Activated CD4-positive, alpha-beta T cell treated with anti-CD3 and anti-CD28 coated beads for 1 hour (primary cell): ENCODE measurements at places on chromosomes 3 and 15.

DNA sequence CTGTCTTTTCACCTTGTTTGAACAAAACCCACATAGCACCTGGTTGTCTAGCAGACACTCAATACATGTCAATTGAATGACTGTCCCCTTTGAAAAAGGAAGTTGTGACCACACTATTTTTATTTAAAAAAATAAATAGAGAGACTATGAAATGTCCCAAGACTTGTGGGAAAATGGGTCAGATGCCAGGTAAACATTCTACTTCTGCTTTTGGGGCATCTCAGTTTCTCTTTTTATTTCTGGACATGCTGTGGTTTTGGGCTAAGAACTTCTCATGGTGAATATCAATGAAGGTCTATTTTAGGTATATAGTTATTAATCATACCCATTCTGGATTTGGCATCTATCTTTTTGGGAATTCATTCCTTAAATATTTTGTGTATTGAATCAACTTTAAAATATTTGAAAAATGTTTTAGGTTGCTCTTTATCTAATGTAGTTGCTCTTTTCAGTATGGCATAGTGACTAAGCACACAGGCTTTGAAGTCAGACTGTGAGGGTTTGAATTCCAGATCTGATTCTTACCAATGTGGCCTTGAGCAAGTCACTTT lies 4.4 kb downstream of the TMEM45A start:
- DNase-seq = no peak

DNA sequence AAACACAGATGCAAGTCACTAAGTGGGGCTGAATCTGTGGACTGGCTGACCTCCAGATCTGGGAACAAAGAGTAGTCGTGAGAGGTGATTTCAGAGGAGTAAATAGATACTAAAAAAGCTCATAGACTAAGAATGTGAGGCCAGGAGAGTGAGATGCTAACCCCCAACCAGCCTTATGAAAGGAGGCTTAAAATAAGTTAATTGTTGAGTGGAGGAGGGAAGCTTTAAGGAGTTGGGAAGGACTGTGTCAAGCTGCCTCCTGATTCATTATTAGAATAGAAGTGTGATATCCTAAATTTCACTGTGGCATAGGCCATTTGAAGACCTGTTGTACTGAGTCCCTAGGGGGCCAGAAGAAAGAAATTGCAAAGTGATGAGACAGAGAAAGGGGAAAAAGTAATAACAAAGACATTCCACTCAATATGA lies 107.6 kb downstream of the RBPMS2 start:
- no peak for DNase-seq

DNA sequence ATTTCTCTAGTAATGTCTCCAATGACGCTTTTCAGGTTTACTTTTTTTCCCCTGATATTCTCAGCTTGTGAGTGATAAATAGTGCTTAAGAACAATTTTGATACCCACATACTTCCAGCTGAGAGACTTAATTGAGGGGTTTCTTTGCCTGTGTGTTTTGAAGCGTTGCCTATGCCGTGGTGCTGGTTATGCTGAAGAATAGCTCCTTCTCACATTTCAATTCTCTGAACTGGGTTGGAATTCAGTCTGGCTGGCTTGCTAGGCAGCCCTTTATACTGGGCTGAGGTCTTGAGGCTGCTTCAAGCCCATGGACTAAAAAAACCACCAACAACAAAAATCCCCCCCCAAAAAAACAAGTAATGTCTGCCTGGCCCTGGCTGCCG lies 87.4 kb downstream of the CHST2 start:
- DNase-seq = no peak

- DNase-seq = no peak
Measured at GRCh38 chr3:181725830-181726229, 14.1 kb downstream of the SOX2 start.

DNA sequence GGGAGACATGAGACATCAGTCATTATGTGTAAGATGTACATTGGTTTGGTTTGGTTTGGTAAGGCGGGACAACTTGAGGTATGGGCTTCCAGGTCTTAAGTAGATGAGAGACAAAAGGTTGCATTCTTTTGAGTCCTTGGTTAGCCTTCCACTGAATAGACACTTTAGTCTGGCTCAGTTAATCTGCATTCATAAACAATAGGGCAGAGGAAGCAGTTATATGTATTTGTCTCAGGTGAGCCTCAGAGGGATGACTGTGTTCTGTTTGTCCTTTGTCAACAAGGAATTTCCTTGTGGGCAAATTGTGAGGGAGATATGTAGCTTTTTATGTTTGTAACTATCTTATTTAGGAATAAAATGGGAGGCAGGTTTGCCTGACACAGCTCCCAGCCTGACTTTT lies 50.4 kb downstream of the TCF12 start:
- DNase-seq = no peak

GRCh38 chr15:31482122-31482922 lies 155.7 kb downstream of the KLF13 start:
- no peak for DNase-seq

GRCh38 chr15:66923438-66923881 lies 141.9 kb upstream of the SMAD3 start:
- no peak for DNase-seq

GRCh38 chr15:92682741-92683510 lies 27.4 kb upstream of the FAM174B start:
- no peak for DNase-seq

DNA sequence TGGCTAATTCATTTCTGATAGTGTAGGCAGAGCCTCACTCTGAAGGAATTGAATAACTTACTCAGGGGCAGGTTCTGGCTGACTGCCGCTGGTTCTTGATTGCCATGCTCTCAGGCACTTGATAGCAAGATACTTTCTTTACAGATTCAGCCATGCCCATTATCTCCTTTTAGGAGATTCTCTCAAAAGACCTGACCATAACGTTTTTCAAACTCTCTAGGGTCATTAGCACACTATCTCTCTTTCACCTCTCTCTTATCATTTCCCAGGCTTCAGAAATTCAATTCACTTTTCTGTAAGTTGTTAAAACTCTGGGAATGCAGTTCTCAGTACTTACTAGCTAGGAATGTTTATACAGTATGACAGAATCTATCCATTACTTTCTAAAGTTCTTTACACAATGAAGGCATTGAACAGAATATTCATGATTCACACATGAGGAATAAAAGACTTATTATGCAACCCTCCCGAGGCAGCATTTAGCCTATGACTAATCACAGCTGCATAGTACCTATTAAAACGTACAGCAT lies 850.3 kb upstream of the CADM2 start:
- DNase-seq = no peak

DNA sequence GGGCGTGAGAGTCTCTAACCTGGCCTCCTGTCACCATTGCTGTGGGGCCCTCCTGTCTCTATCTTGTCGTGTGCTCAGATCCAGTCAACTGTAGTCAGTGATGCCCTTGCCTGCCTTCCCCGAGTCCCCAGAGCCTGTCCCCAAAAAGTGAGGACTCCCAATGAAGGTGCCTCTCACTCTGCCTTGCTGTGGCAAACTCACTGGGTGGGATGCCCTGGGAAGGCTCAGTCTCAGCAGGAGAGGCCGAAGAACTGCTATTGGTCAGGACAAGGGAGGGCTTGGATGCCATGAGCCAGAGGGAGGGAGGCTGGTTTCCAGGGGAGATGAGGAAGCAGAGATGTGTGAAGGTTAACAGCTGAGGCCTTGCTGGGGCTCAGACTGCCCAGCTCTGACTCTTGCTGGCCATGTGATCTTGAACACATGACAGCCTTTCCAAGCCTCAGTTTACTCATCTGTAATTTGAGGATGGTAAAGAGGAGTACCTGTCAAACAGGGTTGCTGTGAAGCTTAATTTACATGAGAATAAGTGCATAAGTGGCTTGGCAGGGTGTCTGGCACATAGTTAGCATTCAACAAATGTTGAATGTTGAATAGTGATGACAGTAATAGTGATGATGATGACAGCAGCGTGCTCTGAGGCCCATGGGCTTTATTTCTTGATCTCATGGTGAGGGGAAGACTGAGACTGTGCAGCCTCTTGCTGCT lies 8.2 kb downstream of the KY start:
- DNase-seq = no peak

GRCh38 chr3:61464518-61465140 lies 96.7 kb upstream of the PTPRG start:
- DNase-seq = no peak

DNA sequence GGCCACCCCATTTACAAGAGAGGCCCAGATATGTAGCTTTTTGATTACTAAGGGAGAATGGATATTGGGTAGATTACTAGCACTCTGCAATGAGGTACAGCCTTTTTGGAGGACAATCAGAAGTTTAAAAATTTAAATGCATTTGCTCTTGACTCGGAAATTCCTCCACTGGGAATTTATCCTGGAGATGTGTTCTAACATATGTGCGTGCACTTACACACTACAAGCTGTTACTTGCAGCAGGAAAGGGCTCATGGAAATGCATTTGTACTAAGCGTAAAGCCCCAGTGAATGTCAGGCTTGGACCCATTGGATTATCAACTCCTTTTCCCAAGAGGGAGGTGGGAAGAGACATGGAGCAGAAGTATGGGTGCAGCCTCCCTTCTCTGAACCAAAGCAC lies 7.8 kb upstream of the POMGNT2 start:
- no peak for DNase-seq

DNA sequence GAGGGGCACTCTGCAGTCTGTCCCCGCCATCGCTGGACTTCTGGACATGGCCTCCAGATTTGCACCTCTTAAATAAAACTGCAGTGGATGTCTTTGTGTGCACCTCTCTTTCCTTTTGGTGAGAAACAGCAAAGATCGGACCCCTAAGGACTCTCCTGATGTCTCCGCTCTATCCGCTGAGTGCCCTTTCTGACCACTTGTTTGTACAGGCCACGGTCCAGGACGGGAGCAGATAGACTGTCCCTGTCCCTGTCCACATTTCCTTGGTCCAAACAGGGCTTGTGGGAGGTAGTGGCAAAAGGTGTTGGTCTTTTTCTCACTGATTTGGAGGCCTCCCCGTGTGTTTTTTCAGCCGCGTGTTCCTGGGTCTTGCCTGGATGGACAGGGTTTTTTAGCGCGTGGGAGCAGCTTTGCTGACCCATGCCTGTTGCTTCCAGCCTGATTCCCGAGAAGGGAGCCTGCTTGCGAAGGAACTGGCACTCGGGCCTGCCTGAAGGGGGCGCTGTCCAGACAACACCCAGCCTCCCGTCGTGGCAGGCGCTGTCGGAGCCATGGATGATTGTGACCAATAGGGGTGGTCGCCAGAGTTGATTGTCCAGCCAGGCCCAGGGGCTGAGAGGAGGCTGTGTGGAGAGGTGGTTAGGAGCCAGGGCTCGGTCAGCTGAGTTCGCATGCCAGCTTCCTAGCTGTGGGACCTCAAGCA lies 13.2 kb upstream of the STAB1 start:
- DNase-seq = no peak

DNA sequence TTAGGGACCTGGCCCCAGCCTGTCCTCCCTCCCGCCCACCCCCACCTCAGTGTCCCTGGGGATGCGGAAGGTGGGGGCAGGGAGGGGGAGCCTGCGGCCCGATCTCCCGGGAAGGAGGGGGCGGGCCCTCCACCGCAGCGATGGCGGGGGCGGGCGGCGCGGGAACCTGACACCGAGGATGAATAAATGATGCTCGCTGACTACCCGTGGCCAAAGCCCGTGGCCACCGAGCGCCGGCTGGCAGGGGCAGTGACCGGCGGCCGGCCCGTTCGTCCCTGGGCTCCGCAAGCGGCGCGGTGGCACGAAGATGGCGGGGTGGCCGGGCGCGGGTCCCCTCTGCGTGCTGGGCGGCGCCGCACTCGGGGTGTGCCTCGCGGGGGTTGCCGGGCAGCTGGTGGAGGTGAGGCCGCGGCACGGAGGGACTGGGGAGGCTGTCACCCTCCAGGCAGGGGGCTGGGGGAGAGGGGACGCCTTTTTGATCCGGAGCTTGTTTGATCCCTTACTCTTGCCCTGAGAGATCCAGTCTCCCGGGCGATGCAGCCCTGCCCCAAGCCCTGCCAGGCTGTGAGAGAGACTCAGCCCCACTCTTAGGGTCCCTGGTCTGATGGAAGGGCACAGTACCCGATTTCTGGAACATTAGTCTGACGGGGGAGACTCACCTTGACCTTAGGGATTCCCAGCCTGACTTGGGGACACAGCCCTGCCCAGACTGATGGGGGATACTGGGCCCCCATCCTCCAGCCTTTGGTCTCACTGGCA lies at the start of gene TMIE:
TMIE (plus strand) TSS at position 212 of the 759 bp plus-strand sequence; CDS start at position 308, 96 bp downstream.
- no peak for DNase-seq

DNA sequence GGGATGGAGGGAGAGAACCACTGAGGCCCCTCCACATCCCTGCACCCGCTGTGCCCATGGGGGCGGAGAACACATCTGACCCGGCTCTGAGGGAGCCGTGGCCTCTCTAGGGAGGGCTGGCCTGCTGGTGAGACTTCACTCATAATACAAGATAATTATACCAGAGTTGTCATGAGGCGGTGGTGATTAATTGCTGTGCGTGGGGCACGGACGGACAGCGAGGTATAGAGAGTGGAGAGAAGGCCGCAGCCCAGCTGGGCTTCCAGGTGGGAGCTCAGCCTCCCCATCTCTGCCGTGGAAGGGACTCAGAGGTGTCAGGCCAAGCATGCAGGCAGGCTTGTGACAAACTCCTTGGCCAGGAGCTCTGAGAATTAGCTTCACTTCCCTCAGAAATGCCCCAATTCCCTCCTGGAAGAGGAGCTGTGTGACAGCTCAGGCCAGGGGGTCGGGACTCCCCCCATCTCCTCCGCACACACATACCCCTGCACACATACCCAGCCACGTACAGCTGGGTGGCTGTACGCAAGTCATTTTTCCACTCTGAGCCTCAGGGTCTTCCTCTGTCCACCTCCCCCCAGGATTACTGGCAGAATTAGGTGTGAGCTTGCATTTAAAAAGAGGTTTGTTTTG lies 6.0 kb upstream of the GATA2 start:
- no peak for DNase-seq

DNA sequence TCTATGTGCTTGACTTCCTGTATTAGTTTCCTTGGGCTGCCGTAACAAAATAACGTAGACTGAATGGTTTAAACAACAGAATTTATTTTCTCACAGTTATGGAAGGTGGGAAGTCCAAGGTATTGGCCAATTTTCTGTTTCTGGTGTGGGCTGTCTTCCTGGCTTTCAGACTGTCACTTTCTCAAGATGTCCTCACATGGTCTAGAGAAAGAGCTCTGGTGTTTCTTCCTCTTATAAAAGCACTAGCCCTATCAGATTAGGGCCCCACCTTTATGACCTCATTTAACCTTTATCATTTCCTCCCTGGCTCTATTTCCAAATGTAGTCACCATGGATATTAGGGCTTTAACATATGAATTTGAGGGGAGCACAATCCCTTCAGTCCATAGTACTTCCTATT lies 54.6 kb downstream of the SPRED1 start:
- no peak for DNase-seq

- DNase-seq = no peak
Measured at GRCh38 chr3:179355996-179356395, 8.5 kb downstream of the MFN1 start.

DNA sequence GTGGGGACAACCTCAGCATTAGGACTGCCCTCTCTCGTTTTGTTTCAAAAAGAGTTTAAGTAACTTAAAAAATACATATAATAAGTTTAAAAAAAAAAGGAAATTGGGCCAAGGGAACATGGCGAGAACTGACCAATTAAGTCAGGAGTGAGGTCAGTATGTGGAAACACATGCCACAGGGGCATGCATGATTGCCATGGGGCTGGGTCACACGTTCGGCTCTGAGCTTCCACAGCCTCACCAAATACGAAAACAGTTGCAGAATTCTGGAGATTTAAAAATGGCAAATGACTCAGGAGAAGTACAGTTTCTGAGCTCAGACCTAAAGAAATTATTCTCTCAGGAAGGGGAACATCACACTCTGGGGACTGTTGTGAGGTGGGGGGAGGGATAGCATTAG lies 24.1 kb downstream of the PDE8A start:
- DNase-seq = no peak
